Cortex of kidney (tissue), 1 donor: ENCODE measurements at places on chromosomes 7 and 10.

DNA sequence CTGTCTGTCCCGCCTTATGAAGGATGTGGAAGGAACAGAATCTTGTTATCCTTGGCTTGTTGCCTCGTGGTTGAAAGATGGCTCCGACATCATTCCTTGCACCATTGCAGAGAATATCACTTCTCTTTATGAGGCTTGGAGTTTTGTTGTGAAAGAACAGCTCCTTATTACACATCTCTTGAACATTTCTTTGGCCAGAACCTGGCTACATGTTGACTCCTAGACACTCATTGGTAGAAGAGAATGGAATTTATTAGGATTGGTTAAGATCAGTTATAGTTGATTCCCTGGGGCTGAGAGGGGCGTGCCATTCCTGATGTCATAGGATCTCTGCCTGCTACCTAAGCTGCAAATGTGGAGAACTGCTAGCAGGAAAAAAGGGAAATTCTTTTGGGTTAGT is 180.5 kb upstream of the CTBP2 start:
- DNase-seq = no peak

DNA sequence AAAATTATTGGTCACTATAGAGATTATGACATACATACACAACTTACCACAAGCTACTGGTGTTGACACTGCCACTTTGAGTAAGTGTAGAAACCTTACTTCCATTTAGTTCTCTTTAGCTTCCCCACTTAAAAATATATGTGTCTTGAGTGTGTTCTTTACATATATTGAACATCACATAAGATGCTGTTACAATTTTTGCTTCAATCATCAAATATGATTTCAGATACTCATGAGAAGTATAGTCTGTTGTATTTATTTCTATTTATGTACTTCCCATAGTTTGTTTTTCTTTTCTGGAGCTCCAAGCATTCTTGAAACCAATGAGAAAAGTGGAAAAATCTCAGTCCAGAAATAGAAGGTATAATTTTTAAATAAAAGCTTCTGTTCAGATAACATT is 102.7 kb upstream of the SDK1 start:
- no peak for DNase-seq

GRCh38 chr10:68403701-68404100 is 3.4 kb downstream of the RUFY2 start:
- no peak for DNase-seq

DNA sequence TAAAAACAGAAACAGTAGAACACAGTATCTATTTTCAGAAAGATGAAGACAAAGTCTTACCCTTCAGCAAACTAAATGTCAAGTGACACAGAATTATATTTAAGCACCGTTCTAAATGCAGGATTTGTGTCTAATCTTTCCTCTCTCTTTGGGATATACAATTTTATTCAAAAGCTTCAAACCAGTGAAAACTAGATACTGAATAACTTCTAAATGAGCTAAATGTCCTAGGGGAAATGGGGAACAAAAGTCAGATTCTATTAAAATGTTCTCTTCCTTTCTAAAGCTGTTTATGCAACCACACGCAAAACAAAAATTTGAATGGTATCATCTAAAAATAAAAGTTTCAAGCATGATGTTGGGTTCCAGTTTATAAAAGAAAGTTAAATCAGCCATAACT is 136.4 kb upstream of the AOAH start:
- DNase-seq = no peak

DNA sequence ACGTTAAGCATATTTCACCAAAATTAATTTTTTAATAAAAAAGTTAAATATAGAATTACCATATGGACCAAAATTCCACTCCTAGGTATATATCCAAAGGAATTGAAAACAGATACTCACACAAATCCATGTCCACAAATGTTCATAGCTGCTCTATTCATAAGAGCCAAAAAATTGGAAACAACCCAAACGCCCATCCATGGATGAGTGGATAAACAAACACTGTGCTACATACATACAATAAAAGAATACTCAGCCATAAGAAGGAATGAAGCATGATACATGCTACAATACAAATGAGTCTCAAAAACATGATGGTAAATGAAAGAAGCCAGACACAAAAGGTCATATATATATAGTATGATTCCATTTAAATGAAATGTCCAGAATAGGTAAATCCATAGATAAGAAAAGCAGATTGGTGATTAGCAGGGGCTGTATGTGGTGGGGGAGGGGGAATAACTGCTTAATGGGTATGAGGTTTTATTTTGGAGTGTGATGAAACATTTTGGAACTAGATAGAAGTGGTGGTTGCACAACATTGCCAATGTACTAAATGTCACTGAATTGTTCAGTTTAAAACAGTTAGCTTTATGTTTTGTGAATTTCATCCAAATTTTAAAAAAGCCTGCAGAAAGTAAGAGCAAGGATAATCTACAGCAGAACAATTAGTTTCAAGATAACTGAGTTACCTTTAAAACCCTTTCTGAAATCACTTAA is 101.2 kb upstream of the EFCAB10 start:
- DNase-seq = no peak

GRCh38 chr10:124732931-124733570 is 11.1 kb downstream of the FAM53B start:
- no peak for DNase-seq

DNA sequence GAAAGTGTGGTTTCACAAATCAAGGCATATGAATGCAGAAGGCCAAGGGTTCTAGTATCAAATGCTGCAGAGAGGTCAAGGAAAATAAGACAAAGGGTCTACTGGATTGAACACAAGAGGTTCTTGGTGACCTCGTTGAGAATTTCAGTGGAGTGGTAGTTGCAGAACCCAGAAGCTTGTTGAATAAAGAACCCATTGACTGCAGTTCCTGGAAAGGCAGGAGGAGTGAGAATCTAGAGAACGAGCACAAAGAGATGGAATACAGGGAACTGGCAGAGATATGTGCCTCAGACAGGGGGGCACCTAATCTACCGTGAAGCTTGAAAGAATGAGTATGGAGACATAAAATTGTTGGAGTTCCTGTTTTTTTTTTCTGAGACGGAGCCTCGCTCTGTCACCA is 3.5 kb upstream of the SEPTIN7 start:
- no peak for DNase-seq

- DNase-seq = no peak
Observed at GRCh38 chr7:39624442-39624807, 1.1 kb downstream of the RALA start.

DNA sequence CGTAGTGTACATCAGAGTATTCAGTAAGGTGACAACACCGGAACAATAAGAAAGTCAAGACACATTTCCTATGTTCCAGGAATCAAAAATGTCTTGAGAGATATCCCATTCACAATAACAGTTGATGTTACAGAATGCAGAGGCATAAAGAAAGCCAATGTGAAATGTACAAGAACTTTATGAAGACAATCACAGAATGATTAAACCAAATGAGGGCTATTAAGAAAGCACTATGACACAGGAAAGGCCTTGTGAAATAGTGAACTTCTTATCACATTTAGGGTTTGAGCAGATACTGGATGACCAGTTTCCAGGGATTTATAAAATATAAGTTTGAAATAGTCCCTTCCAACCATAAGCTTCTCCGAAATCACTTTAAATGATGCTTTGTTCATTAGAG is 52.7 kb downstream of the VWDE start:
- no peak for DNase-seq

- no peak for DNase-seq
Observed at GRCh38 chr10:53491774-53492173, 719.2 kb upstream of the MBL2 start.

- no peak for DNase-seq
Observed at GRCh38 chr10:133117688-133118071, 30.0 kb downstream of the ADGRA1 start.

DNA sequence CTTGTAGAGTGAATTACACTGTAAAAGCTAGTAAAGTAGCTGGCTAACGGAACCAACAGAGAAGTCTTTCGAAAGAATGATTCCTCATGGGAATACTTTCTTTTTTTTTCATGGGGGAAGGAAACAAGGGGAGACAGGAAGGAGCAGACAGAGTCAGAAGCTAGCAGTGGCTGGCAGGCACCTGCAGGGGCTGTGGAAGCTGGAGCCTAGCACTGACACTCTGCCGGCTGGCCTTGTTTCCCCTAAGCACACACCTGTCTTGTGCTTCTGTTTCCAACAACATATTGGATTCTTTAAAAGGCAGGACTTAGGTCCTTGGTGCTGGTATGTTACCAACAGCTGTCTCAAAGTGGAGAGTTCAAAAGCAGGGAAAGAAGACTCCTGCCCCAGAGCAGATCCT is 24.7 kb downstream of the NOD1 start:
- DNase-seq = no peak

- DNase-seq = no peak
Observed at GRCh38 chr7:33646891-33647391, 258.4 kb upstream of the BMPER start.

DNA sequence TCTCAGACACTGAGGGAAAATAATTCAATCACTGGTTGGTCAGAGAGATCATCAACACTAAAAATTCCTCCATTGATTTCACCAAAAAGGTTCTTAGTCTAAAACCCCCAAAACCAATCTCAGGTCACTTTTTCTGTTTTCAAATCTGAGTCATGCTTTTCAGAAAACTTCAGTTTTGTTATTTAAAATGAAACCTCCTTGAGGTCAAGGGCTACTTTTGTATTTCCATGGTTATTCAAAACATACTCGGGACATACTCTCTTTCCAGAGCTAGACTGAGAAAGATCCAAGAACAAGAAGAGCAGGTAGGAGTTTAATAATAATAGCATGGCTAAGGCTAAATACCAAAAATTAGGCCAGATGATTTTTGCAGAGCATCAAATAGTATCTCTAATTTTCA is 152.8 kb downstream of the SDHAF3 start:
- DNase-seq = no peak

- DNase-seq = no peak
Observed at GRCh38 chr10:79445977-79446757, 743 bp upstream of the ZCCHC24 start.

DNA sequence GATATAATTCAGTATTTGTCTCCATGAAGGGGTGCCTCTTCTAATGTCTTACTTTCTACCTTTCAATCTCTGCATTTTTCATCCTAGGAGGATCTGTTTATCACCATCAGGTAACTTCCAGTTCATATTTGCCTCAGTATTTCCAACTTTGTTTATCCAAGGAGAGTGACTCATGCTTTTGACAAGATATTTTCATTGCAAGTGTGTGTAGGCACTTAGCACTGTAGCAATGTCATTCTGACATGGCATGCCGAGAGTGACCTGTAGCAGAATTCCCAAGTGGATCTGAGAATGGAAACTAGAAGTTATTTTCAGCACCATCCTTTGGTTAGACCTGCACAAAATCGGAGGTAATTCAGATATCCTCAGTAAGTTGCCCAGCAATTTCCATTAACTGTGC is 129.9 kb downstream of the INHBA start:
- no peak for DNase-seq

- no peak for DNase-seq
Observed at GRCh38 chr10:77497748-77498147, 139.9 kb downstream of the KCNMA1 start.

GRCh38 chr7:123789817-123790216 is 41.0 kb upstream of the WASL start:
- DNase-seq = no peak

DNA sequence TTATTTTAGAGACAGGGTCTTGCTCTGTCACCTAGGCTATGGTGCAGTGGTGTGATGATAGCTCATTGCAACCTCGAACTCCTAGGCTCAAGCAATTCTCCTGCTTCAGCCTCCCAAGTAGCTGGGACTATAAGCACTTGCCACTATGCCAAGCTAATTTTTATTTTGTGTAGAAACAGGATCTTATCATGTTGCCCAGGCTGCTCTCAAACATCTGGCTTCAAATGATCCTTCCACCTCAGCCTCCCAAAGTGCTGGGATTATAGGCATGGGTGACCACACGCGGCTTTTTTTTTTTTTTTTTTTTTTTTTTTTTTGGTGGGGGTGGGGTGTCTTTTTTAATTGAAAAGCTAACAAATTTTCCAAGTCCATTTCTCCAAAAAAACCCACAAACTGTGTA is 18.4 kb downstream of the HPS6 start:
- DNase-seq = no peak

DNA sequence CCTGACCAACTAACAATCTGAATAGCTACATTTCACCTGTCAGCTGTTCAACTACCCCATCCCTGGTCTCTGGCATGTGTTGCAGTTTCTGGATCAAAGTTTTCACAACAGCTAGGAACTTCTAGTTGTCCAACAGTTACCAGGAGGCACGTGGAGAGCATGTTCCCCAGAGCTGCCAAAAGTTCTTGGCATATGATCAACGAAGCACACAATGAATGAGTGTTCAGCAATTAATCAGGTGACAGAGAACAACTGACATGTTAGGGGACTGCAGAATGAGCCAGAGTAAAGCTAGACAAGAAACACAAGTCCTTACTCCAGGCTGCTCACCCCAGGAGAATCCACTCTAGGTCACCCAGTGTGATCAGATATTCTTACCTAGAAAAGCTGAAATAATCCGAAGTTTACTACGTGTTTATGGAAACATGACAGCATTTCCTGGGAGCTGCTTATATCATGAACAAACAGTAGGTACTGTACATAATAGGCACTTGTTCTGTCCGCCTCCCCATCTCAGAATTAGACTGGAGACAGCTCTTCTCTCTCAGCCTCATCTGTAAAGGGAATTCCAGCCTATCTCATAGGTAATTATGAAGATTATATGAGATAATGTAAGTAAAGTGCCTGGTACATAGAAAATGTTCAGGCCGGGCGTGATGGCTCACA is 50.6 kb downstream of the ZNF438 start:
- DNase-seq = no peak

GRCh38 chr10:98667081-98667480 is 220.3 kb upstream of the HPS1 start:
- no peak for DNase-seq

DNA sequence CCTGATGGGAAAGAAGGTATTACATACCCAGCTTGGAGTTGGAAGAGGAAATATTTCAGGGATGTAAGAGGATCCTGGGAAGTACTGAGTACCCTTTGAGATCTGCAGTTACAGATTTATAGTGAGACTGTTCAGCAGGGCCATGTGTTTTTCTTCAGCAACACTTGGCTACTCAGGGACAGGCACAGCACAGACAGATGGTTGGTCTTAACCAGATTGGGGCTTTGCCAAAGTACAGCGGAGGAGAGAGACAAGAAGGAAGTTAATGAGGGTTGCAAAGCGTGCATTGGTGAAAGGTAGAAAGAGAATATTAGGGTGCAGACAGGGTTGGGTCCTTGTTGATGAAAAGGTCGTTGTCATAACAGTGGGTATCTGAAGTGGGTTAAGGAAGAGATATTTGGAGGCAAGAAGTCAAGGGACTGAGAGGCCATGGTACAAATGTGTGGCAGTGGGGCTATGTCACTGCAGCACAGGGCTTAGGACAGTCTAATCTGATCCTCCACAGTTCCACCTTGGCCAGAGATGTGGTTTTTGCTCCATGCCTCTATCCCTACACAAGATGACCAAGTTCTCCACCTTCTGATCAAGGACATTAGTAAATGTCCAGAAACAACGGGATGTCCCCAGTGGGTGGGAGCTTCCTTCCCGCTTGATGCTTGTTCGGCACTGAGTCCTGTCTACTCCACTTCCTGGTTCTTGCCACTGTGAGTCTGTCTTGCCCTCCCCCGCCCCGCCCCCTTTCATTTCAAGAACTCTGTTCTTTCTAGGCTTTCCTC is 18.9 kb upstream of the DNAJC1 start:
- DNase-seq = no peak
